ENCODE measurements at places on chromosomes 5 and 9.

GRCh38 chr5:148343603-148344487, 8.5 kb downstream of the SPINK9 start:
- no peak for DNase-seq

DNA sequence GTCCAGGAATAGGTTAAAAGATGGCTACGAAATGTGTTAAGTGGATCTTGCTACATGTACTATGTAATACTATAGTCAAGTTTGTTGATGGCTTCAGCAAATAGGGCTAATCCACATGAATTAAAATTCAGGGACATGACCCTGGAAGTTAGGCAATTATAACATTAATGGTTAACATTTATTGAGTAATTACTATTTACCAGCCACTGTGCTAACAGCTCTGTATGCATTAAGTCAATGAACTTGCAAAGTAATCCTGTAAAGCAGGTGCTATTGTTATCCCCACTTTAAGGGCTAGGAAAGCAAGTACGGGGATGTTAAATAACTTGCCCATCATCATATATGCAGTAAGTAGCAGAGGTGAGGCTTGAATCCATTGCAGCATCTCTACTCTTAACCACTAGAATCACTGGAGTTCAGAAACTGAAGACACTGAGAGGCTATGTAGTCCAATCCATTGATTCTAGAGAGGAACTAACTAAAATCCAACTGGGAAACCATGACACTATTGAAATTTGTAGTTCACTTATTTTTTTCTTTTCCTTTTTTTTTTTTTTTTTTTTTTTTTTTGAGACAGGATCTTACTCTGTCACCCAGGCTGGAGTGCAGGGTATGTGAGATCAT, 77.5 kb upstream of the SPINK5 start:
- no peak for DNase-seq

GRCh38 chr5:148378670-148379069, 5.1 kb upstream of the FBXO38 start:
- no peak for DNase-seq

GRCh38 chr5:171639205-171639621, 146.4 kb upstream of the SMIM23 start:
- DNase-seq = no peak

DNA sequence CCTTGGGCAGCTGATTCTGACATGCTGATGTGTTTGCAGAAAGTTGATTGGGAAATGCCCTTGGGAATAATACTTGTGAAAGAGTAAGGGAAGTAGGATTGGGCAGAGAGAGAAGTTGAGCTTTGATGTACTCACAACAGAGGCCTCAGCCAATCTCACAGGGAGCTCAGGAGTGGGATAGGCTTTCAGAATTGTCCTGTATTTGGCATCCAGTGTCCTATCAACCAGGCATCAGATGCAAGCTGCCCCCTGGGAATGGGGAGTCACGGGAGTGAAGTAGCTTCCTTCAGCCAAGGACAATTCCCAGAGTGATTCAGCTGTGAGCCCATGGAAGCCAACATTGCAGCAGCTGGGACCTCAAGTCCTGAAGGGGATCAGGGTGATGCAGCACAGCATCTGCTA, 39.6 kb downstream of the DMAC1 start:
- DNase-seq = no peak

- DNase-seq = no peak
Measured at GRCh38 chr9:18665947-18666346, 192.0 kb downstream of the ADAMTSL1 start.

DNA sequence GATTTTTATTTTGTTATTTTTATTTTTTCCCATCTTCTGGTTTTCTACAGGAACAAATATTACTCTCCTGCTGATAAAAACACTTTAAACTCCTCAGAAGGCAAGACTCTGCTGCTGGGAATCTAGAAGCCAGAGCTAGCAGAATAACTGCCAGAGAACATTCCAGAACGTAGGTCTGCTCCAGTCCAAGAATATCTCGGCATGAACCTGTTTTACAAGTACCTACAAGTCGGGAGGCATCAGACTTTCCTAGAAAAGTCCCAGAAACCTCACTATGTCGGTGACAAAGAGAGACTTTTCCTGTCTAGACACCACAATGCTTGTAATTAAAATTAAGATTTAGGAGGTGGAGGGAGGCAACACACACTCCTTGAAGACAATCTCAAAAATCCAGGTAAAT, 41.4 kb downstream of the FABP6 start:
- DNase-seq = no peak

- no peak for DNase-seq
Measured at GRCh38 chr5:36251218-36251617, 9.5 kb upstream of the NADK2 start.

- no peak for DNase-seq
Measured at GRCh38 chr5:131530706-131531331, 104.2 kb downstream of the RAPGEF6 start.

GRCh38 chr9:99511723-99512122, 289.6 kb downstream of the SEC61B start:
- DNase-seq = no peak

GRCh38 chr9:28598408-28598807, 1025.1 kb upstream of the C9orf72 start:
- DNase-seq = peak; percentile 39

DNA sequence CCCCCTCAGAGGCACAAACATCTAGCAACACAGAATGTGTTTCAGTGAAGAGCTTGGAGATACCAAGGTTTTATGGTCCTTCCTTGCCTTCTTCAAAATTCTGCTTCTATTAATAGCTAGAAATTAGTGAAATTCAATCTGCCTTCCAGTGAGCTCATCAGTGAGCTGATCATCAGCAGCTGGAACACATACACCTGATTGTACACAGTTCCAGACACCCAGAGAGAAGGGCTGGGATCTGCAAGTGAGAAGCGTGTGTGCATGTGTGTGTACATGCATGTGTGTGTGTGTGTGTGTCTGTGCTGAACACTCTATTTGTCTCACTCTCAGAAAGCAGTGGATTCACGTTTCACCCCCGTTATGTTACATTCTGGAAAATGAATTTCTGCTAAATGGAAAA, 28.5 kb downstream of the CFAP90 start:
- DNase-seq = no peak

DNA sequence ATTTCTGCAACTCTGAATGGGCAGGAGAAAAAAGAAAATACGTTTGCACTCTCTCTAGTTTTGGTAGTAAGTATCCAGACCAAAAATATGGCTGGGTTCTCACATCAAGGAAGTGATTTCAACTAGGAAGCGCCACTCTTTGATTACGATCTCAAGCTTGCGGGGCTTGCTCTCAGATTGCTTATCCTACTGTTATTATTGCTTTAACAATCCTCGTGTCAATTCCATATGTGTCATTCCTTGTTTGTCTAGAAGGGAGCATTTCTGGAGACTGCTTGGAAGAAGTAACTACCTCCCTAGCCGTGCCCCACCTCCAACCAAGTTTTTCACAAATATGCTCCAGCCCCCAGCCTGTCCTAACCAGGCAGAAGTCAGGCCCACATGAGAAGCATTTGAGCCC, 3.5 kb downstream of the PRUNE2 start:
- DNase-seq = no peak
